Stimulated activated CD8-positive, alpha-beta memory T cell treated with anti-CD3 and anti-CD28 coated beads, Interleukin-12 subunit alpha, Interleukin-12 subunit beta, amount 100 ng/mL, for 4 hours (primary cell): ENCODE measurements at places on chromosomes 13 and 19.

- no peak for DNase-seq
These were observed 14.9 kb downstream of the LAIR2 start for GRCh38 chr19:54517483-54517882.

DNA sequence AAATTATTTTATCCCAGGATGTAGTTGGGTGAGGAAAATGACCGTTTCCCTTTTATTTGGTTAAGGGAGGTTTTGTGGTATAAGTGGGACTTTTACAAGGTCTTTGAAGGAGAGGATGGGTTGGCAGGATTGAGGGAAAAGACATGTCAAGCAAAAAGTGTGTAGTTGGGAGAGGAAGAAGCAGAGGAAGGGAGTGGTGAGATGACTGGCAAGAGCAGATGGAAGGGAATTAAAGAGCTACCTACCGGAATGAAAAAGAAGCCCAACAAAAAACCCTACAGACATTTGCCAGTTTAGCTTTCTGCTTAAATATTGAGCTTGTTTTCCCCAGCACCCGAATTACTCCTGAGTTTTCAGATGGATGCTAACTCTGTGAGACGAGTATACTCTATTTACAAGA lies 19.6 kb downstream of the FRY start:
- DNase-seq = no peak

DNA sequence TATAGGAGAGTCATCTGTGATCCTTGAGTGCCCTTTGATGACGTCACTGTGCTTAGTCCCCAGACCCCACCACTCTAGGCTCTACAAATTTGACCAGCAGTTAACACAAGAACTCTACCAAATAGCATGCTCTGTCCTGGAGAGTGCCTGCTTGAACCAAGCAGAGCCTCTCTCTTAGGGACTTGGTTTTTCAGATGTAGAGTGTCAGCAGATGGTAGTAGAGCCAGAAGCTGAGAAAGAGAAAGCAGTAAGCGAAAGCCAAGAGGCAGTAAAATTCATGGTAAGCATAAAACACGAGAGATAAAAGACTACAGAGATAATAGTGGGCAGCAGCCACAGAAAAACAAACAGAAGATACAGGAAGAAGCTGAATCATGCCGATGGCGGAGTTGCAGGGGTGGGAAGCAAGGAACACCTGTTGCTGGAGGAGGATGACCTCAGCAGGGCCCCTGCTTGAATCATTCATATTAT lies 193.3 kb downstream of the SLC7A1 start:
- no peak for DNase-seq

GRCh38 chr19:49200238-49200862 lies 42.8 kb downstream of the TRPM4 start:
- DNase-seq = no peak

- no peak for DNase-seq
These were observed 435 bp downstream of the SBK3 start for GRCh38 chr19:55544776-55545439.

DNA sequence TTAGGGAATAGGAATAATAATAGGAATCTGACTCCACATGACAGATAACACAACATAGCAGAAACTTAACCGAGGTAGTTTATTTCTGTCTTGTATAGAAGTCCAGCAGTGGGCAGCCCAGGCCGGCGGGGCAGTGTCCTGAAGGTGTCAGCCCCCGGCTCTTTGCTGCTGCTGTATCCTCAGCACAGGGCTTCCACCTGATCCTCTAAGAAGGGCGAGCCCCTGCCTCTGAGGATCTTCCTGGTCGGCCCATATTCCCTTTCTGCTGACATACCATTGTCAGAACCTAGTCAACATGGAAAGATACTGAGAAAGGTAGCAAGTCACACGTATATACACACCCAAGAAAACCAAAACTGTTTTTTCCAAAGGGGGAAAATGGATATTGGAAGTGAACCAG lies 56.2 kb upstream of the GPR183 start:
- no peak for DNase-seq

DNA sequence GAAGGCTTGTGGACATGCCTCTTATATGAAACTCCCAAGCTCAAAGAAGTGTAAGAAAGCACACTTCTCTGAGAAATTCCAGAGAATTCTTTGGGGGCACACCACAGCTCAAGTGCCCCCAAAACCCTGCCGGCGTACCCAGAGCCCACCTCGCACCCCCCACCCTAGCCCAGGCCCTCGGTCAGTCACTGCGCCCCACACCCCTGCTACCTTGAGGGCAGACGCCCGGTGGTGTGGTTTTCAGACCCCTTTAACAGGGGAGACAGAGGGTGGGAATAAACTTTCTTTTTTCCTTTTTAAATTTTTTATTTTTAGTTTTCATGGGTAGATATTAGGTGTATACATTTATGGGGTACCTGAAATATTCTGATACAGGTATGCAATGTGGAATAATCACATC lies 29.5 kb downstream of the PEPD start:
- DNase-seq = no peak

DNA sequence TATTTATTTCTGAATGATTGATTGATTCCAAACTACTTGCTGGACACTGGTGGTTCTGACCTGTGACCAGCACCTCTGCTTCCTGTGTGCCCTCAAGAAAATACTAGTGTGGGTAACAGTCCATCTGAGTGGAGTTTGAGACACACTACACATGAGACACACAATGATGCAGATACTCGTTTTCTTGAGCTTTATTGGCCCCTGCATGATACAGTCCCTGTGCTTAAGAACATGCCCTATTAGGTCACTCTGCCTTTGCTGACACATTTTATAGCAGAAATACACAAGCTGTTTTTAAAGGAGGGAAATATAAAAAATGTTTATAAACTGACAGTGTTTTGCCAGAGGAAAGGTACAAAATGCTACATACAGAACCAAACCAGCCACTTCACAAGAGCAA lies 126.9 kb downstream of the STK24 start:
- no peak for DNase-seq

- no peak for DNase-seq
These were observed 14.3 kb upstream of the LRRC63 start for GRCh38 chr13:46197299-46198048.

GRCh38 chr13:63209330-63210017 lies 1793.8 kb upstream of the PCDH20 start:
- DNase-seq = no peak

DNA sequence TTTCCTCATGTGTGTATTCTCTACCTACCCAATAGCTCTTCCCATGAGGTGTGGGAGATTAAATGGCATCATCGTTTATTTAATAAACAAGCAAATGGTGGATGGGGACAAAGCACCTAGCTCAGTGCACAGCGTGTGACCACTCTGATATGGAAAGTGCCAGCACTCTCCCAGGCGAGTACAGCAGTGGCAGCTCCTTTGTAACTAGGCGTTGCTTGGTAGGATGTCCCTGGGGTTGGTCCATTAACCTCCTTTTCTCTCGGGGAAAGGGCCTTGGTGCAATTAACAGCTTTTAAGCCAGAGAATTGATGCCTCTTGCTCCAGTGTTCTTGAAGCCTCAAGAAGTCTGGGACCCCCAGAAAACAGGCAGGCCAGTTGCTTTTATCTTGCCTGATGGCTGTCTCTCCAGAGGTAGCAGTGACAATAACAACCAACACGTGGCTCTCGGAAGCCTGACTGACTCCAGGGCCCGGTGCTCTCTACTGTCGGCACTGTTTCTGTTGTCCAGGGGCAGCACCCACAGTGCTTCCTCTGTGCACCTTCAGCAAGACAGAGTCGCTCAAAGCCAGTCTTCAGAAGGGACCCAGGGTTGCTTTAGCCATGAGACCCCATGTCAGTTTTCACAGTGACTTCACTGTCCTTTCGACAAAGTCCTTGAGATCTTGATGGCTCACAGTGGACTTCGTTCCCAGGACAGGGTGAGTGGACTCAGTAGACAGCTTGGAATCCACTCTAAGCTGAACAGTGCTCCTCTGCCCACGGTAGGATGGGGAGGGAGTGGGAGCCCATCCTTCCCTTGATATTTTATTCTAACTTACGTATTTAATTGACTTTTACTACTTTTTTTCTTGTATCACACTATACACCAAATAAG lies 33.9 kb upstream of the NPAS1 start:
- no peak for DNase-seq

GRCh38 chr19:51535535-51535934 lies 4.1 kb upstream of the SIGLEC6 start:
- DNase-seq = no peak

DNA sequence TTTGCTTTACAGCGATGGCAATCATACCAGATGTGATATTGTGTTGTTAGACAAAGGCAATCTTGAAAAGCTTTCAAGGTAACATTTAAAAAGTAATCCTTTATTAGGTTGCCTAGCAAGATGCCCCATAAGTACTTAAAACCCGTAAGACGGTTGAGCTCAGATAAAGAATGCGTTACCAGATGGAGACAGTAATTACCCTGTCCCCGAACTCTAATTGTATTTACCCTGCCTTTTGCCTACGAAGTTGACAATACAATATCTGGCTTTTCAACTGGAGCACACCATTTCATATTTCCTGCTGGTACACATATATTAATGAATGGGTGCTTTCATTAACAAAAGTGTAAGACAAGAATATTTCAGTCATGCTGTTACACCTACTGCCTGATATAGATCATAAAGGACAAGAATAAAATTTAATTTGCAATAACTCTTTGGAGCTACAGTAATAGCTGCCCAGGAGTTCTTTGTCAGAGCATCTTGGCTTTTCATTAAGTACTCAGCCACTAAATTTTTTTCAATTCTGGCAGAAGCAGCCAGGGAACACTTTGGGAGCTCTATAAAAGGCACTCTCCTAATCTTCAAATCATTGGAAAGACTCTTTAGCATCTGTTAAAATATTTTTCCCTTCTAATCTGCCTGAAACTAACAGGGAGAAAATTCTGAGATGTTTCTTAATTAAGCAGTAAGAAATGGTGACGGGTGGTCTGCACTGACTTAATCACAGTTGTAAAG lies 63.8 kb downstream of the DCT start:
- DNase-seq = no peak

GRCh38 chr13:45120967-45121831 lies 889 bp downstream of the GTF2F2 start:
- no peak for DNase-seq

GRCh38 chr13:98803111-98803561 lies 50.7 kb upstream of the SLC15A1 start:
- DNase-seq = no peak

GRCh38 chr13:69389899-69390298 lies 717.7 kb upstream of the ATXN8OS start:
- no peak for DNase-seq

- no peak for DNase-seq
These were observed 3.6 kb downstream of the UQCR11 start for GRCh38 chr19:1601613-1602064.

GRCh38 chr19:16202320-16203255 lies 4.9 kb downstream of the AP1M1 start:
- no peak for DNase-seq

- DNase-seq = no peak
These were observed 53.6 kb downstream of the GADD45B start for GRCh38 chr19:2529473-2529918.

- no peak for DNase-seq
These were observed 18.2 kb upstream of the MEIS3 start for GRCh38 chr19:47437500-47437899.

DNA sequence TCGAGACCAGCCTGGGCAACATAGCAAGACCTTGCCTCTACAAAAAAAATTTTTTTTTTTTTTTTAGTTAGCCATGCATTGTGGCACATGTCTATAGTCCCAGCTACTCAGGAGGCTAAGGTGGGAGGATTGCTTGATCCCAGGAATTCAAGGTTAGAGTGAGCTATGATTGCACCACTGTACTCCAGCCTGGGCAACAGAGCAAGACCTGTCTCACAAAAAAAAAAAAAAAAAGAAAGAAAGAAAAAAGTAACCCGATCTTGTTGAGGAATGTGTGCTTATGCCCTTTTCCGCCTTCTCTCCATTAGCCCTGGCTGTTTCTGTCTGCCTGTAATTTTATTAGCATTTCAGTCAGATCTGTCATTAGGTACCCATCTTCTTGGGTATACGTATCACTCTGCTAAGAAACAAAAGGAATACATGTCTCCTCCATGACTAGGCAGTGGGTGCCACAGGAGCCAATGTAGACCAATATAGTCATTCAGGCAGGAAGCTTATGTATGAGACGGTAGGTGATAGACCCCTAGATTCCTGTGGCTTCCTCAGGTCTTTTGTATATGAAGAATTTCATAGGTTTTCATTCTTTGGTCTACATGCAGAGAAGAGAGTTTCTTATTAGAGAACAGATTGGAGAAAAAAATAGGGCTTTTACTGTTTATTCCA lies 59.6 kb upstream of the NPAS1 start:
- no peak for DNase-seq

GRCh38 chr13:43529796-43530195 lies 257.0 kb downstream of the ENOX1 start:
- DNase-seq = no peak

GRCh38 chr13:40287428-40287827 lies 379.0 kb downstream of the FOXO1 start:
- no peak for DNase-seq

DNA sequence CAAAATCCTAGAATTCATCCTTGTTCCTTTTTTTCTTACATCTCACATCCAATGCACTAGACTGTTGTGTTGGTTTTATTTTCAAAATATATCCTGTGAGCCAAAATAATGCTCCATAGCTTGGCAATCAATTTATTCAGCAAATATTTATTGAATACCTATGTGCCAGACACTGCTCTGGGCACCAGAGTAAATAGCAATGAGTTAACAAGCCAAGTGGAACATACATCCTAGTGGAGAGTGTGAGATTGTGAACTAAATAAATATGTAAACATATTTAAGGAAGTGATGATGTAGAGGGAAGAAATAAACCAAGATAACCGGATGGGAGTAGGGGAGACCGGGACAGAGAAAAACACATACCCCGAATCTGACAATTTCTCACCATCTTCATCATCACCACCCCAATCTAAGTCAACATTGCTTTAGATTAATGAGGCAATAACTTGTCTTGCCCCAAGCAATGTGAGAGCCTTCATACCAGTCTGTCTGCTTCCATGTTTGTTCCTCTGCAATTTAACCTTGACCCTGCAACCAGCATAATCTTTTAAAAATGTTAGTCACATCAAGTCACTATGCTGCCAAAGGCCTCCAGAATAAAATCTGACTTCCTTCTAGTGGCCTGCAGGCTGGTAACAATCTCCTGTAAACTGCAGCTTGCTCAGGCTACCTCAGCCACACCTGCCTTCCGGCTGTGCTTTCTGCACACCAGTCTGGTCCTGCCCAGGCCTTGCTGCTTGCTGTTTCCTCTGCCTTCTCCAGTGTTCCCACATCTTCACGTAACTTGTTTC lies 199.2 kb downstream of the DLEU7 start:
- no peak for DNase-seq
